GM12878 (cell line): ENCODE measurements at places on chromosomes 1 and 21. TPM values are rescaled to one million over a fixed set of nuclear protein-coding genes. Genes with fewer than 3 reads are reported as not detected.

GRCh38 chr1:223827193-223827663, 18.5 kb downstream of the TP53BP2 start:
- no peak for DNase-seq

The ANXA9 gene
- total RNA-seq = not detected in 2 replicates

The AMY1B gene
- total RNA-seq = not detected in 2 replicates

DNA sequence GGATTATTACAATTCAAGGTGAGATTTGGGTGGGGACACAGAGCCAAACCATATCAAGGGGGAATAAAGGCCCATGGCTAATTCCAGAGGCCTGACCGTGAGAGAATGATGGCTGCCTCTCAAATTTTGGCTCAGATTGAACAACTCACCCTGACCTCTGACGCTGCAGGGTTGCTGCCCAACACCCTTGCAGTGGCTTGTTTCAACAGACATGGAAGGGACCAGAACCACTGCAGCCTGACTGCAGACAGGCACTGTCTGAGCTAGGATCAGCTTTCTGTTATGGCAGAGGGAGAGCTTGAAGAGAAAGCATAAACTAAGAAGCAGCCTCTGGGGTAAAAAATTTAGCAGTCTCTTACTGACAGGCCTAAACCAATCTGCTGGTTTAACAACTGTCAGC, 90.2 kb upstream of the GADD45A start:
- DNase-seq = no peak

- no peak for DNase-seq
These were observed 121.0 kb downstream of the TNR start for GRCh38 chr1:175622362-175622761.

The OLIG2 gene
- not detected in 2 replicates for total RNA-seq

- no peak for DNase-seq
These were observed 47.4 kb upstream of the LBR start for GRCh38 chr1:225474986-225475820.

The KRTAP19-1 gene
- not detected in 2 replicates for total RNA-seq

The TRABD2B gene
- total RNA-seq = not detected in 2 replicates

The DNASE2B gene
- not detected in 2 replicates for total RNA-seq

- no peak for DNase-seq
These were observed 48.5 kb upstream of the NRDC start for GRCh38 chr1:51927029-51927428.

GRCh38 chr1:114462341-114462740, 48.7 kb downstream of the TRIM33 start:
- DNase-seq = no peak

The TRAPPC10 gene
- 34.4 and 39.6 TPM in 2 replicates for total RNA-seq

The GPA33 gene
- 0.21 and 0.88 TPM in 2 replicates for total RNA-seq

DNA sequence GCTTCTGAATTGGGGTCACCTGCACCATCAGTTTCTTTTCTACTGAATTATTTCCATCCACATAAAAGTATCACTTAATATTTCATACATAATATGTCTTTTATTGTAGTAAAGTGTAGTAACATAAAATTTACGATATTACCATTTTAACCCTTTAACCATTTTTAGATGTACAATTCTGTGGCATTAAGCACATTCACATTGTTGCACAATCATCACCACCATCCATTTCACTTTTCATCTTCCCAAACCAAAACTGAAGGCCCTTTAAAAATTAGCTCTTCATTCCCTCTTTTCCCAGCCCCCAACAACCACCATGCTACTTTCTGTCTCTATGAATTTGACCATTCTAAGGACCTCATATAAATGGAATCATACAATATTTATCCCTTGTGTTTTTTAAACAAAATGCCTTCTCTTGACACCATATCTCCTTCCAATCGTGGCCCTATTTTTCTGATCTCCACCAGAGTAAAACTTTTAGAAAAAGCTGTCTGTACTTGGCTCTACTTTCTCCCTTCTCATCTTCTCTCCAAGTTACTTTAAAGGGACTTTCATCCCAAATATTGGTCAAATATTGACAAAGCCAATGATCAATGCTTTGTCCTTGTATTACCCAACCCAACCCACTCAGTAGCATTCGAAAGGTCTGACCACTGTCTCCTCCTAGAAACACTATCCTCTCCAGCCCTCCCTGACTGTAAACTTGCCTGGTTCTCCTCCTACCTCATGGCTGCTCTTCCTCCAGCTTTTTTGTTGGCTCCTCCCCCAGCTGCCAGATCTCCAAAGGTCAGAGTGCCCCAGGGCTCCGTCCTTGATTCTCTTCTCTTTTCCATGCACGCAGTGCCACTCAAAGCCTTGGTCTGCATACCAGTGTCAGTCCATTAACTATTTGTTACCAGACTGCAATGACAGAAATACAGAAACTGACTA, 44.7 kb downstream of the SLC30A10 start:
- no peak for DNase-seq

DNA sequence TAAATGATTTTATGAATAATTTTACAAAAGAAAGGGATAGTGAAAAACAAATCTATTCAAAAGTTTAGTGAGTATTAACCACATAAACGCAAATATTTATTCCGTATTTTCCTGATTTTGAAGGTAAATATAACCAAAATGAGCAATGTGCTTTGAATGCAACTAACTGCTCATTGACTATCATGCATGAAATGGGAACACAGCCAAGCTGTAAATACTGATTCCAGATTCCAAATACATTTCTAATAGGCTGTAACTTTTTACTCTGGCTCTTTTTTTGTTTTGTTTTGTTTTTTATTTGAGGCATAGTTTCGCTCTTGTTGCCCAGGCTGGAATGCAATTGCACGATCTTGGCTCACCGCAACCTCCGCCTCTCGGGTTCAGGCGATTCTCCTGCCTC, 41.8 kb downstream of the SELENOF start:
- no peak for DNase-seq
